Stimulated activated CD4-positive, alpha-beta T cell treated with anti-CD3 and anti-CD28 coated beads, TNF-alpha, amount 100 ng/mL, for 4 hours (primary cell): ENCODE measurements at places on chromosomes 4 and X.

GRCh38 chr4:47882228-47882627 lies 32.2 kb downstream of the NFXL1 start:
- no peak for DNase-seq

DNA sequence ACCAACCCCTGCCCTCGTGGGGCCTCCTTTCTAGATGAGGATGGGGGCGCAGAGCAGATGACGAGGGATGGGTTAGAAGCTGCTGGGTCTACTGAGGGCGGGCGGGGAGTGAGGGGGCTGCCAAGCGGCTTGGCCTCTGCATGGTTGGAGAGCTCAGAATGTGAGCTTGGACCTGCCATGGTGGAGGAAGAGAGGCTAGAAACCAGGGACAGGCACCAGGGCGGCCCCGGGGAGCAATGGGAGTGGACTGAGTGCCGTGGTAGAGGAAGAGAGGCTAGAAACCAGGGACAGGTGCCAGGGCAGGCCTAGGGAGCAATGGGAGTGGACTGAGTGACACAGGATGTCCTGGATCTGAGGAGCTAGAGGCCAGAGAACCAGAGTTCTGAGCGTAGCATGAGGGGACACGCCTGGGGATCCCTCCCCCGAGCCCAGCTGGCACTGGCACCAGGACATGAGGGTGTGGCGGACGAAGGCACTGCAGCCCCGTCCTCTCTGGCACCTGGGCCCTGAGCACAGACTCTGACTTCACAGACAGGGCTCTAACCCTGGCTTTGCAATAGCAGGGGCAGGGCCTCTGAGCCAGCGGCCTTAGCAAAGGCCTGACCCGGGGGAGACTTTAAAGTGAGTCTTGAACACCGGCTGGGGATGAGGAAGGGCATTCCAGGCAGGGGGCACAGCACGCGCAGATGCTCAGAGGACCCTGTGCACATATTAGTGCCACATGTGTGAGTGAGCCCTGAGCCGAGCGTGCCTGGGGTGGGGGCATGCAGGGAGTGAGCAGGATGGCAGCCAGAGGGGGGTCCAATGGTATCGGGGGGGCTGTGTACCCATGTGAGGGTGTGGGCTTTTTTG lies 214.0 kb upstream of the PSAPL1 start:
- DNase-seq: no peak

GRCh38 chr4:6095023-6095752 lies 77.0 kb upstream of the C4orf50 start:
- no peak for DNase-seq

- no peak for DNase-seq
Measured at GRCh38 chrX:12804655-12805054, 13.4 kb downstream of the PRPS2 start.

GRCh38 chr4:1541449-1542225 lies 135.4 kb upstream of the NKX1-1 start:
- no peak for DNase-seq

GRCh38 chrX:108735679-108736508 lies 469 bp downstream of the IRS4 start:
- no peak for DNase-seq

- no peak for DNase-seq
Measured at GRCh38 chr4:8340781-8341241, 71.3 kb downstream of the HTRA3 start.

- no peak for DNase-seq
Measured at GRCh38 chr4:105996845-105997244, 101.6 kb downstream of the NPNT start.

- DNase-seq: no peak
Measured at GRCh38 chr4:153817466-153817865, 28.6 kb upstream of the SFRP2 start.

GRCh38 chr4:104630272-104630671 lies 135.6 kb upstream of the CXXC4 start:
- no peak for DNase-seq

- DNase-seq: no peak
Measured at GRCh38 chr4:69782651-69783310, 22.4 kb upstream of the SULT1B1 start.

- no peak for DNase-seq
Measured at GRCh38 chr4:11130195-11130970, 298.3 kb downstream of the HS3ST1 start.

DNA sequence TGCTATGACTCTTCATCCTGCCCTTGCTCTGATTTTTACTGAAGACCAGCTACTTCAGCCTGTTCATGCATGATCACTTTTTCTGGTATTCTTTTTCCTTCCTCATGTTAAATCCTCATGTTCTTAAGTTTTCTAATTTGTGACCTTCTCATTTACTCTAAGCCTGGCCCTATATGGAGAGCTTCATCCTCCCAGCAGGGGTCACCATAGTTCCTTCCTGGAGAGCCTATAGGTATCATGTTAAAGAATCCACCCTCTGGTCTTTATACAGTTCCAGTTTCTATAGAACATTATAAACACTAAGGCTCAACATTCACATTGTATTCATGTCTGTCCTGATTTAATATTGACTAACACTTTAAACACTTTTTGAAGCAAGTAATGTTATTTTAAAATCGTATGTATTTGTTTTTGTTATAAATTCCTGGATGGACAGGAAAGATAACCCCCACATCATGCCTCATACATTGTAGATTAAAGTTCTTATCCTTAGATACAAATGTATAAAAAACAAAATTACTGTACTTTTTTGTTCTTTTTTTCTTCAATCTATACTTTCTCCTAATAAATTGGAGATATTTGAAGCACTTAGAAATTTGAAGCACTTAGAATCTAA lies 53.8 kb upstream of the OTUD4 start:
- peak; percentile 28 for DNase-seq

GRCh38 chr4:75071317-75071716 lies 138.4 kb downstream of the PARM1 start:
- no peak for DNase-seq

- DNase-seq: no peak
Measured at GRCh38 chrX:476724-477075, 90.0 kb upstream of the PPP2R3B start.

DNA sequence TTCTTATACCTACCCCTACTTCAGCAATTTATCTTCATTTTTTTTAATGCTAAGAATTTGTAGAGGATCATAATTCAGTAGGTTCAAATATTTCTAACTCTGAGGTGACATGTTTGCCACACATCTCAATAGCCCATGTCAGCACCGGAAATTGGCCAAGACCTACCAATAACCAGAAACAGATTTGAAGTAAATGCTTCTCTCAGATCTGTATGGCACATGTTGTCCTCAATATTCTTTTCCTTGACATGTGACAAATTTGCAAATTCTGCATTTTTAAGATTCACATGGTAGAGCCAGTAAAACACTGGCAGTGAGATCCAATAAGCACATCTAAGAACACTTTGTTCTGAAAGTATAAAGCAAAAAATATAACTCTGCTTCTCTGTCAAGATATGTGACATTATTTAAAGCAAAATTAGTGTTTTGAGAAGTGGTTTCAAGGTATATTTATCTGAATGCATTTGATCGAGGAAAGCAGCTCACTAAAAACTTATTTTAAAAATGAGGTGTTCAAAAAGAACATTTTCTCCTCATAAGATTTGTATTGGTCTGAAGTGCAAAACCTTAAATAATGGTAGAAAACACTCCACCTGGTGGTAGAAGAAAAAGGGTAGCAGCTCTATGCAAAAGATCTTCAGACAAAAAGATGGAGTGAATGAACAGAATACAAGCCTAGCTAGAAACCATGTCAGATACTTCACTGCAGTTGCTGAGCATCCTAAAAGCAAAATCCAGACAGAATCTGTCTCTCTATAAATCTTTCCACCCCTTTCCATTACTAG lies 513.8 kb upstream of the FAM241A start:
- no peak for DNase-seq

GRCh38 chrX:15749642-15750610 lies 11.9 kb downstream of the CA5B start:
- DNase-seq: no peak

GRCh38 chr4:7034262-7035081 lies 8.7 kb upstream of the TADA2B start:
- no peak for DNase-seq

DNA sequence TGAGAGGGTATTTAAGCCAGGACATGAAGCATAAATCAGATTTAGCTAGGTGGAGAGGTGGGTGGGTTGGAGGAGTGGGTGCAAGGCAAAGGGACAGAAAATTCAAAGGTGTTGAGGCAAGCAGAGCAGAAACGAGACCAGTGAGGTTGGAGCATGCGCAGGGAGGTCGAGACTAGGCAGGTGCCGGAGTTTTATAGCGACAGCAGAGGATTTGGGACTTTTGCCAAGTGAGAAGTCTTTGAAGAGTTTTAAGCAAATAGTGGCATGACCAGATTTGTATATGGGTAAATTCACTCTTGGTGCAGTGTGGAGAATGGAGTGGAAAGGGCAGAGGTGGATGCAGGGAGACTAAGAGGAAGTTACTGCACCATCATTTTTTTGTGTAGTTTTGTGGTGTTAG lies 107.0 kb upstream of the TLR2 start:
- no peak for DNase-seq

- no peak for DNase-seq
Measured at GRCh38 chr4:103046416-103047290, 27.1 kb upstream of the SLC9B1 start.

GRCh38 chrX:152897222-152898131 lies at the start of gene ZNF185:
Gene ZNF185, plus strand, starts transcription at chrX:152898067. Its CDS starts 16,423 bp downstream, at chrX:152914490.
- no peak for DNase-seq

- no peak for DNase-seq
Measured at GRCh38 chr4:144645102-144645630, 790 bp upstream of the HHIP start.

DNA sequence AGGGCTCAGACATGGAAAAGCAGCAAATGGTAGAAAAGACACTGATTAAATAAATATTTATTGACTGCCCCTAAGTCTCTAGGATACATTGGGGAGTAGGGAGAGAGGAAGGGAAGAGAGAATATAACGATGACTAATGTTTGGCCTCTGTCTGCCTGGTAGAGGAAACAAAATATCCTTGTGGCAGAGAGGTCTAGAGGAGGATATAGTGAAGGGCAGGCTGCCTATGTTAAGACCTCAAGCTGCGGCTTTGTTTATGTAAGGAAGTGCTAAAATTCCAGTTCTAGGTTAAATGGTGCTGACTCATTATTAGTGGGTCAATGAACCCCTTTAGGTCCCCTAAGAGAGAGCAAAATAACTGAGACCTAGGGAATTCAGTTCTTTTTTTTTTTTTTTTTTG lies 427.3 kb upstream of the FTHL17 start:
- DNase-seq: no peak

GRCh38 chrX:24357106-24357505 lies 3.3 kb upstream of the SUPT20HL1 start:
- DNase-seq: no peak

- DNase-seq: no peak
Measured at GRCh38 chrX:22365460-22365859, 92.7 kb downstream of the CBLL2 start.

DNA sequence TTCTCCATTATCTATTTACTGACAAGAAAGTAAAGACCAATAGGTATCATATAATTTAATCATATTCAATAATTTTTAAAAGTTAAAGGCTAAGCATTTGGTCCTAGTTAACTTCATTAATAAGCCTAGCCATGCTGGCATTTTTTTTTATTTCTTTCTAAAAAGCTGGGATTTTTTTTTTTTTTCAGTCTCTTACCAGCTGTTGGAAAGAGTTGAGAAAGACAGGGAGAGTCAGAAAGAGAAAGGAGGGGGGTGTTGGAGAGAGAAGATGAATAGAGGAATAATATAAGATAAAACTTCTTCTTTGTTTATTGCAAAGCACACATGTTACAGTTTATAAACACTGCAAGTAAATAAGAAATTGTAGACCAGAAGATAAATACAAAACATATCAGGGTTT lies 5.9 kb upstream of the NR3C2 start:
- DNase-seq: no peak

- no peak for DNase-seq
Measured at GRCh38 chr4:9968472-9968871, 52.8 kb downstream of the SLC2A9 start.

GRCh38 chr4:152363086-152363485 lies 172.8 kb downstream of the FBXW7 start:
- no peak for DNase-seq

DNA sequence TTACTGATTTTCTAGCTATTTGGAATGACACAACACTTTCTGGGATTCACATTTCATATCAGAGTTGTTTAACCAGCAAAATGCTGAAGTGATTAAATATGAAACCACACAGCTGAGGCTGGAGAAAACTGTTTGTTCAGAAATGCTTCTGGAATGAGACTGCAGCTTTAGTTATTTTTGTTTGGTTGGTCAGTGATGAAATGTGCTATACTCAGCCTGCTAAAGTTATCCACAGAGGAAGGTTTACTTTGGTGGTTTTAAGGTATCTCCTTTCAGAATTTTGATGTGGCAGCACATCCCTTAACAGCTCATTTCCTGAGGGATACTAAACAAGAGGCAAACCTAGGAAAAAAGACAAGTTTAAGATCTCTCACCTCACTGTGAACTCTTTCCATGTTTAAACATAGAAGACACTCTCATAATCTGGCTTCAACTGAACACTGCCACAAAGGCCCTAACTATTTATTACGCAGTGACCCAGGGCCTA lies 106.6 kb upstream of the PDE5A start:
- no peak for DNase-seq

DNA sequence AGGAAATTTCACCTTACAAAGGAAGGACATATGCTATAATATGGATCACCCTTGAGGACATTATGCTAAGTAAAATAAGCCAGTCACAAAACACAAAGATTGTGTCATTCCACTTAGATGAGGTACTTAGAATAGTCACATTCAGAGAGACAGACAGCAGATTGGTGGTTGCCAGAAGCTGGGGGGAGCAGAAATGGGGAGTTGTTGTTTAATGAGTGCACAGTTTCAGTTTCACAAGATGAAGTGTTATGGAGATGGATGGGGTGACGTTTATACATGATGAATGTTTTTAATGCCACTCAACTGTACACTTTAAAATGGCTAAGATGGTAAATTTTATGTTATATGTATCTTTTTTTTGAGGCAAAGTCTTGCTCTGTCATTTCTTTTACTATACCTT lies 14.8 kb upstream of the SPON2 start:
- no peak for DNase-seq

DNA sequence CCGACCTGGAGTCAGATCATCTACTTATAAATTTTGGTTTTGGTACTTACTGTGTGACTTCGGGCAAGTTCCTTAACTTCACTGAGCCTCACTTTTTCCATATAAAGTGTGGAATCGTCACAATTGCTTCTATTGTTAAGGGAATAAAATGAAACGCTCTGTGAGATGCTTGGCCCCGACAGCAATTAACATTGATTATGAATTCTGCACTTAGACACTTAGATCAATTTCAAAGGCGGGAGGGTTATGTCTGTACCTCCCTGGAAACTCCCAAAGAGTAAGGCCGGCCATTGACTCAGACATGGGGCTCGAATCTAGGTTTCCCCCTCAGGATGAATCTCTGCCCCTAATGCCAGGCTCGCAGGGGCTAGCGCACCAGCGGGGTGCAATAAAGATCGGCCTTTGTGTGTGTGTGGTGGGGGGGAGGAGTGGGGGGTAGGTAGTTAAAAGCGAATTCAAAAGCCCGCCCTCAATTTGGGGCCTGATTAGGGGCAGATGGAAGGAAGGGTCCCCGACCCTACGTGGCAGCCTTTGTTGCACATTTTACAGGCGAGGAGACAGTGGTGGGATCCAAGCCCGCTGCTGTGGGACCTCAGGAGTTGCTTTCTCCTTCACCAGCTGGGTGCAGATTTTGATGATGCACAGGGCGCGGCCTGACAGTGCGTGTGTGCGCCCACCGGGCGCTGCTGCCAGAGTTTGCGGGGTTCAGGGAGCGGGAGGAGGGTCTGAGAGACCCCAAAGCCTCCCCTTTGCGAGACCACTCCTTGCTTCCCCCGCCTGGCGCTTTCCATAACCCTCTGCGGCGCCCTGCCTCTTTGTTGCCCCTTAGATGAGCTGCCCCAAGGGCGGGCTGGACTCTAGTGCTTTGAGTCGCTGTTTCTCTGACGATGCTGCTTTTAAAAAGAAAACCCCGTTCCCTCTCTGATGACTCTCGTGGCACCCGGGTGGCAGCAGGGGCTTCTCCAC lies 9.6 kb downstream of the MSX1 start:
- DNase-seq: no peak
